DMS79 treated with DMSO at 0.1 percent for 48 hours (cell line): ENCODE measurements at places on chromosomes 11 and 22.
A peak's percentile ranks its signal among the peaks of the same experiment; 100 is the strongest.

- DNase-seq: peak; percentile 47
Observed at GRCh38 chr22:33332538-33332937, 274.4 kb upstream of the SYN3 start.

DNA sequence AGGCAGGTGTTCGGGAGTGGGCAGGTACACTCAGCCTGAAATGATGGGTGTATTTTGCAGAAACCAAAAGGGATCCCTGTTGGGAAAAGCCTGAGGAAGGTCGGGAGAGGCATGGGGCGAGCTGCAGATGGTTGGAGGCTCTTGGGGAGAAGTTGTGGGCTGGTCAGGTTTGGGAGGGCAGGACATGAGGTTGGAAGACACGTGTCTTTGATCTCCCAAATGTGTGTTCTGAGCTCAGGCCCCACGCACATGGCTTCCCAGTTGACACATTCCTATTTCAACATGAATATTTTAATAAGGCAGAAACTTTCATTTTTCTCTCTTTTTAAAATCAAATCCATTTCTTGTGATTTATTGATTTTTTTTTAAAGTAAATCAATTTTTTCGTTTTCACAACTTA is 1003.3 kb downstream of the TBC1D22A start:
- no peak for DNase-seq

DNA sequence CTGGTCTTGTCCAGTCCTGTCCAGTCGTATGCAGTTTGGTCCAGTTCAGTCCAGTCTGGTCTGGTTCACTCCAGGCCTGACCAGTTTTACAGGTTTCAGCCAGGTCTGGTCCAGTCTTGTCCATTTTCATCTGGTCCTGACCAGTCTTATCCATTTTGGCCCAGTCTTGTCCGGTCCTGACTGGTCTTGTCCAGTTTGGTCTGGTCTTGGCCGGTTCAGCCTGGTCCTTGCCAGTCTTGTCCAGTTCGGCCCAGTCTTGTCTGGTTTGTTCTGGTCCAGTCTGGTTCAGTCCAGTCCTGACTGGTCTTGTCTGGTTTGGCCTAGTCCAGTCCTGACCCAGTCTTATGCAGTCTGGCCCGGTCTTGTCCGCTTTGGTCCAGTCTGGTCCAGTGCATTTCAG is 380.2 kb downstream of the OR4C45 start:
- no peak for DNase-seq

DNA sequence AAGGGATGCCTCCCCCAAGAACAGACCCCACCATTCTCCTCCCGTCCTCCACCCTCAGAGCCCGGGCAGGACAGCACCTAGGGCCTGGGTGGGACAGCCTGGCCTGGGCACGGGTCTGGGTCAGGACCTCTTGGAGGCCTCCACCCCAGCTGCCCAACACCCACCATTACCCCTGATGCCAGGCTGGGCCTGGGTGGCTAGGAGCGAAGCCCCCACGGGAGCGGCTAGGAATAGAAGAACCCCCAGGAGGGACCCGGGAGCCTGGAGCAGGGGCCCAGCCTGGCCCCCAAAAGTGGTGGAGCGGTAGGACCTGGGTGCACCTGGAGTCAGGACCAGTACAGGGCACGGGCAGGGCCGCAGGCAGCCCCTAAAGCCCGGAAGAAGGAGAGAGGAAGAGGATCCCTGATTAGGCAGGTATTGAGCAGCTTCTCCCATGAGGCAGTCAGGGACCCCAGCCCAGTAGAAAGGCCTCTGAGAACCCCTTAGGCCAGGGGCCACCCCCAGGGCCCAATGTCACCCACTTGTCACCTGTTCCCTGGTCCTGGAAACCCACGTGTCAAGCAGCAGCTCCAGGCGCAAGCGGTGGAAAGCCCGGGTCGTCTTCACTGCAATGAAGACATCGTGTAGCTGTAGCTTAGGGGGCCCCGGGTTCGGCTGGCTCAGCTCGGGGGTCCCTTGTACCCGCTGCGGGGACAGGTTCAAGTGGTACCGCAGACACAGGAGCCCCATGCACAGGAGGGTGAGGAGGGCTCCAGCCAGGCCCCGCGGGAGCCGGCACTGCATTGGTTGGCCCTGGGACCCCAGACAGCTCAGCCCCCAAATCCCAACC is 575 bp downstream of the MFNG start:
- DNase-seq: no peak

DNA sequence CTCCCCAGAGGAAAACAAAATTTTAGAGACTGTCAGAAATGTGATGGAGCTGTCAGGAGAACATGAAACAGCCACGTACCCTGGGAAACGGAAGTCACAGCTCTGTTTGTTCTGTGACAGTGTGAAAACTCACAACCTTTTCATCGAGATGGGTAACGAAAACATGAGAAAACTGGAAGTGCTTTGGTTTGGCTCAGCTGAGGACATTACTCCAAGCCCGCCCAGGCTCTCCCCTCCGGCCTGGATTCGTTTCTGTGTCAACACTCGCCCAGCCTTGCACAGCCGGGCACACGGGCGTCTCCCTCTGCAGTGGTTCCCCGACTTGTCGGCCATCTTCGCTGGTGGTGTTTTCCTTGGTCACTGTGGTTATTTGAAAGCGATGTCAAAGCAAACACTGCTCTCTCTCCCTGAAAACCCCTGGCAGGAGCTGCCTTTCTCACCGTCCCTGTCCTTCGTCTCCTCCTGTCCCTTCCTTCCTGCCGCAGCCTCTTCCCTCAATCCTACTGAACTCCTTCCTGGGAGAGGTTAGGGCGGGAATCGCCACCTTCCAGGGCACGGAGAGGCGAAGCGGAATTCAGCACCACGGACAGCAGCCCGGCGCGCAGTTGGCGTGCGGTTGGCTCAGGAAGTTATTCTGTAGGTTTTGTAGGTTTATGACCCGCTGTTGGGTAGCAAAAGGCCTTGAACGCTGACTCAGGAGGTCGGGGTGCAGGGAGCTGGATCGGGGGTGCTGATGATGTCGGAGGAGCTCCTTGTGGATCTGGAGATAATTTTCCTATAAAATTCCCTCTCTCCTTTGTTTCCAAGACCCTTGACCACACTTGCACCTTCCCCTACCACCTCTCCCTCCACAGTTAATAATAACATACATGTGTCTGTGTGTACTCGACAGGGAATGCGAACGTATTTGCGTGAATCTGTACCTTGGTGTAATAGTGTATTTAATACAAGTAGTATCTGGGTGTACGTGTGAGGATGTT is 13.1 kb upstream of the RPS19BP1 start:
- DNase-seq: no peak

GRCh38 chr11:117221775-117222517 is 9.9 kb downstream of the PCSK7 start:
- DNase-seq: peak; percentile 88

DNA sequence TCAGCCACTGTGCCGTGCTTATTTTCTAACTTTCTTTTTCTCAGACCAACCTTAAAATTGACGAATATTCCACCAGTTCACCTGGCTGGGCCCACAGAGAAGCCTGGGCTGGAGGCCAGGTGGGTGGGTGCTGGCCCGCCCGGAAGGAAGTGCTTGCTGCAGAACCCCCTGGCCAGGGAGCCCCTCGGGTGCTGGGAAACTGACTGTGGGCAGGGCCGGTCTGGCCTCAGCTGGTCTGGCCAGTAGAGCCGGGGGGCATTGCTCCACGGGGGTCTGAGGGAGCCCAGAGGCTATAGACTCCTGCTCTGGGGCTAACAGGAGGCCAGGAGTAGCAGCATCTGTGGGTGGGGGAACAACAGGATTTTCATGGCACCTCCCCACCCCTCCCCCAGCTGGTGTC is 6.8 kb upstream of the CHID1 start:
- no peak for DNase-seq

GRCh38 chr22:42277232-42277753 is 6.8 kb upstream of the TCF20 start:
- DNase-seq: no peak

GRCh38 chr11:28384418-28384817 is 276.2 kb downstream of the METTL15 start:
- DNase-seq: no peak
